T-helper 17 cell (primary cell): ENCODE measurements at places on chromosomes 16 and 17. TPM values are rescaled to one million over a fixed set of nuclear protein-coding genes. Genes with fewer than 3 reads are reported as not detected.

DNA sequence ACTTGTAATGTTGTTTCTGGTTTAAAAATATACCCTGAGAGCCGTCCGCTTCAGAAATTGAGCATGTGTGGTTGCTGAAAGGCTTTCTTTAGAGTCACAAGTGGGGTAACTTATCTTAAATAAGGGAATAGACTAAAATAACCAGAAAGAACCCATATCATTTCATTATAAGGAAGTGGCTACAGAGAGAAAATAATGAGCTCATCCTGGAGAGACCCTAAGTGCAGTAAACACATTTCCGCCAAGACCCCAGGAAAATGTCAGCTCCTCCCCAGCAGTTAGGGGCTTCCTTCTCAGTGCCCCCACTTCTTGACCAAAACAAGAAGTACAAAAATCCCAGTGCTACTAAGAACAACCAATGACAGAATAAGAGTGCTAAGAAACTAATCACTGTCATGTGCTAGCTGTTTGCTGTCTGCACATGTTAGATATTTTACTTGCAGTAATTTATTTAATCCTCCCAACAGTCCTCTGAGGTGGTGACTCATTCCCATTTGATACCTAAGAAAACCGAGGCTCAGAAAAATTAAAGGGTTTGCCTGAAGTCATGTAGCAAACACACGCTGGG is 83.5 kb downstream of the CDYL2 start:
- no peak for DNase-seq

GRCh38 chr16:75529959-75530358 is 5.9 kb downstream of the CHST5 start:
- DNase-seq, result no peak

DNA sequence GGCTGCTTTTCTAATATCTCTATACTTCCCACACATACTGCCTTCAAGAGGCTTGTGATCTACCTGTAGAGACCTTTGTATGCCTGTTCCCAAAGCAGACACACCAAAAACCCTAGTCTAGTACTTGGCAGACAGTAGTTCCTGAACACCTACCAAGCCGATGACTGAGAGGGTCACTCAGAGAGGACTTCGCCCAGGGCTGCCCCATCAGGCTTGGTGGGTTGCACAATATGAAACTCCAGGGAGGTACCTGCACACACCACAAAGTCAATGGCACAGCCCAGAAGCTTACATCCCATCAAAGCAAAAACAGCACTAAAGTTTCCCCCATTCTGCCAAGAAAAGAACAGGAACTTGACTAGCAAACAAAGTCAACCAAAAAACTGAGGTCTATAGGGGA is 30.3 kb downstream of the ASPA start:
- no peak for DNase-seq

The RHBDF1 gene
- total RNA-seq, result 0.75 TPM

DNA sequence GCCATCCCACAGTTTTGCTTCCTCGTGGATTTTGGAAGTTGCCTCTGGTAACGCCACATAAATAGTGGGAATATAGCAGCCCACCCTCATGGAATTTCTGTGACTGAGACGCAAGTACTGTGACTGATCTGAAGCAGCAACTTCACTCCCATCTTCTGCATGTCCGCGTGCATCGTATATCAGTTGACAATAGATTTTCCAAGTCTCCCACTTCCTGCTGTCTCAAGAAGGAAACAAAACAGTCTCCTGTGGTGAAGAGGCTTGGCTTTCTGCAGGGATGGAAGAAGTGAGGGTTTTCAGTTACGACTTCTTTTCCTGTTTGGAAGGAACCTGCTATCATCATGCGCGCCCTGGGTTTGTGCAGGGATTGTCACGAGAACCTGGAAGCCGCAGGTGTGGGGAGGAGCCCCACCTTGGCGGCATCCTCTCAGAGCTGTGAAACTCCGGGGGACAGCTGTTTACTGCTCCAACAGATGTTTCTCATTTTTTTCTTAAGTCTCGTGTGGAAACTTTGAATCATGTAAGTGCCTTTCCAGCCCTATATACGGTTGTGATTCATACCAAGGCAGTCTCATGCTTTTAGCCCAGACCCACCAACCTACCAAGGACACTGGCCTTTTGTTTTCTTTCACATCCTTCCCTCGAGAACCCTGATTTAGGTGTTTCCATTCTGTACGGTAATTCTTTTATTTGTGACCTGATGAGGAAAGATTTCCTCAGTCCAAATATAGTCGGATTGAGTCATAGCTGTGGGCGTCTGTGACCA is 57.5 kb downstream of the WIPI1 start:
- no peak for DNase-seq

GRCh38 chr16:73215678-73216377 is 167.9 kb upstream of the ZFHX3 start:
- no peak for DNase-seq

- DNase-seq, result no peak
Measured at GRCh38 chr16:88196471-88197400, 186.0 kb upstream of the ZNF469 start.

The KRT36 gene
- total RNA-seq, result not detected

The CTRB1 gene
- total RNA-seq, result not detected

The NDRG4 gene
- total RNA-seq, result 0.90 TPM

DNA sequence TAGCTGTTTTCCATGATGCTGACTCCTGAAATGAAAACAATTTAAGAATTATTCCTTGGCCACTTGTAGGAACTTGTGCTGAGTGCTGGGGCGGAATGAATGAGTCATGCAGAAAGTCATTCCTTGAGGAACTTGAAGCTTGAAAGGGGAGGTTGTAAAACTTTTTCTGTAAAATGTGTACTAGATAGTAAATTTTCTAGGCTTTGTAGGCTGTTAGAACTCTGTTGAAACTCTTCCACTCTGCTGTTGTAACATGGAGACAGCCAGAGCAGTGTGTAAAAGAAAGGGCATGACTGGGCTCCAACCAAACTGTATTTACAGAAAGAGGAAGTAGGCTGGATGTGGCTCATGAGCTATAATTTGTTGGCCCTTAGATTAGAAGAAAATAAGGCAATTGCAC is 46.1 kb downstream of the ABCA8 start:
- no peak for DNase-seq

DNA sequence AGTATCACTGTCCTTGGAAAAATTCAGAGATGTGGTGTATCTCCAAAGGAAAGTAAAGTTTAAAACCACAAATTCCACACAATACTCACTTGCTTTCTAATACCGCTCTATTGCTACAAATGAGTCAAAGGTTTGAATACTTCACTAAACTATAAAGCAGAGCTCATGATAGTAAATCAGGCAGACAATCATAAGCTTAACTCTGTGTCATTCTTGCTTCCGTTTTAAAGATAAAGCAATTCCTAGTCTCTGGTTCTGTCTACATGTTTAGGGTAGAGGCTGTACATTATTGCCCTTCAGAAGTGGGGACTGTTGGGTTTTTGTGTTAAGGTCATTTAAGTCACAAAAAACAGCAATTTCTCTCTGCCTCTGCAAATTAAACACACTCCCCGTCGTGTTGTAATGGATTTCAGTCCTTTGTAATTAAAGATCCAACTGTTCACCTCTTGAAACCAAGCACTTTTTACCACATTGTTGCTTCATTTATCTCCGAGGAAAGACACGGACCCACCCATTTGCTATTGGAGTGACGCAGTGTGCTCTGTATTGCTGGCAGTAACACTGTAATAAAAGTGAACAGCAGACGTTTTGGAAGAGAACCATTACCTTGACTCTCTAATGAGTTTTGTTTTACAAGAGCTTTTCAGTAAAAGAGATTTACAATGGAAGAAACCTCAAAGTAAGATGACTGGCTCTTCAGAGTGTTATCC is 83.1 kb upstream of the CNTNAP4 start:
- DNase-seq, result no peak

The STX1B gene
- total RNA-seq, result 0.27 TPM

The TEX14 gene
- 0.42 TPM for total RNA-seq

DNA sequence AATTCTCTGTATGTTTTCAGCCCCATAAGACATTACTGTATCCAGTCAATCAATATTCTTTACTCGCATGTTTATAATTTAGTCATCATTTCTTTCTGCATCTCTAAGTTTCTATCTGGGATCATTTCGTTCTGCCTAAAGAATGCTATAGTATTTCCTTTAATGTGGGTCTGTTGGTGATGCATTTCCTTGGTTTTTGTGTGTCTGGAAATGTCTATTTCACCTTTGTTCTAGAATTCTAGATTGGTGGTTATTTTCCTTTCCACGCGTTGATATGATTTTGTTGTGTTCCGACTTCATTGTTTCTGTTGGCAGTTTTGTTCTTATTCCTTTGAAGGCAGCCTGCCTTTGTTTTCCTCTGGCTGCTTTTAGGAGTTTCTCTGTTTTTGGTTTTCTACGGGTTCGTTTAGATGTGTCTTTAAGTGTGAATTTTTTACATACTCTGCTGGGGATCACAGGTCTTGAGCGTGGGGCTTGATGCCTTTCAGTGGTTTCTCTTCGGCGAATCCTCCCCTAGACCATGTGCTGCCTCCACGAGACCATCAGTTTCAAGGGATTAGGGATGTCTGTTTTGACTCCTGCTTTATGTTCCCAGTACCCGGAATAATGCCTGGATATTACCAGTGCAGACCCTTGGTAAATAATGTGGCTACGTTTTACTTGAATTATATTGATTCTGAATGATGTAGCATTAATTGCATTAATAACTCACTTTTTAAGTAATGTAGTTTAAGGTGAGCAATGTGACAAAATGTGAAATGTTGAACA is 23.5 kb downstream of the POLR3E start:
- DNase-seq, result no peak

DNA sequence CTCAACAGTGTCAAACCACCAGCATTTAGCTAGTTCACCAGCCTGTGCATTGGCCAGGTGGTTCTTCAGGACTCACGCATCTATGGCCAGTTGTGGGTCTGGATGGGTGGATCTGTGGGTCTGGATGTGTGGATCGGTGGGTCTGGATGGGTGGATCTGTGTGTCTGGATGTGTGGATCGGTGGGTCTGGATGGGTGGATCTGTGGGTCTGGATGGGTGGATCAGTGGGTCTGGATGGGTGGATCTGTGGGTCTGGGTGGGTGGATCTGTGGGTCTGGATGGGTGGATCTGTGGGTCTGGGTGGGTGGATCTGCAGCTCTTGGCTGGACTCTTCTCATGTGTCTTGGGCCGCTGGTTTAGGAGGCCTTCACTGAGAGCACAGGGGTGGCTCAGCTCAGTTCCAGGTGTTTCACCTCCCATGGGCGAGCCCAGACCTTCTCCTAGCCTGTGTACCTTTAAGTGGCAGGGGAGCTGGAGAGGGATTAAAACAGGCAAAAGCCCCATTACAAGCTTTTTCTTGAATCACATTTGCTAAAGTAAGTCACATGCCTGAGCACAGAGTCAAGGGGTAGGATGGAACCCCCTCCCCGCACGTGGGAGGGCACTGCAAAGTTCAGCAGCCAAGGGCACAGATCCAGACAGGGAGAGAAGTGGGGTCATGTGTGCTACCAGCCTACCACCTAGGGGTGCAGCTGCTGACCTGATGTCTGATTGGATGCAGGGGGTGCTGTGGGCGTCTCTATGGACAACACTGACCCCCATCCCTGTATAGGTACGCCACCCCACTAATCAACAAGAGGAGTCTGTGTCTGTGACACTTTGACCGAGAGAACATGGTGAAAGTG is 3.4 kb upstream of the NUBP1 start:
- no peak for DNase-seq

DNA sequence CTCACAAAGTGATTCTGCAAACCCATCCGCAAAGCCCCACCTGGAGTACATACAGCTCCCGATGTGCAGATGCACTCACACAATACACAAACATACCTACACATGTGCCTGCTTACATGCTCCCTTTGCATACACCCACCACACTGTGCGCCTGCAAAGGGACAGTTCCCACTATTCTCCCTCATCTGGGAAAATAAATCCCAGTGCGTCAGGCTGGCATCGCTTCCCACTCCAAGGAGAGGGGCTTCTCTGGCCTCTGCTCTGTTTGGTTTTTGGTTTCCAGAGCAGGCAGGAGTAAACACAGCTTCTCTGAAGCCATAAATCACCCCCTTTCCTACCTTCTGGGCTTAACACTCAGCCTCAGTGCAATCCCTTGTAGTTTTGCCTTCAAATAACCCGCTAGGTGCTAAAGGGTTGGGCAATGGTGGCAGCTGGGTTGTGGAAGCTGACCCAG is 14.7 kb downstream of the HOXB4 start:
- no peak for DNase-seq

The HS3ST3B1 gene
- 13.5 TPM for total RNA-seq

- DNase-seq, result no peak
Measured at GRCh38 chr17:57135789-57136291, 50.8 kb downstream of the AKAP1 start.

GRCh38 chr17:56985371-56986162 is 7.6 kb downstream of the SCPEP1 start:
- no peak for DNase-seq

GRCh38 chr17:49292901-49293300 is 62.3 kb upstream of the PHOSPHO1 start:
- DNase-seq, result no peak
